Heart left ventricle (tissue), 16 donors: ENCODE measurements at places on chromosomes 1 and 21. TPM values are rescaled to one million over a fixed set of nuclear protein-coding genes. Genes with fewer than 3 reads are reported as not detected.

- no peak for DNase-seq
- H3K27me3 ChIP-seq, result no peaks in the 10 kb centered on the region
- no peak overlapping the region for H3K27ac ChIP-seq
Observed at GRCh38 chr1:57881639-57882038, 457.8 kb upstream of the DAB1 start.

DNA sequence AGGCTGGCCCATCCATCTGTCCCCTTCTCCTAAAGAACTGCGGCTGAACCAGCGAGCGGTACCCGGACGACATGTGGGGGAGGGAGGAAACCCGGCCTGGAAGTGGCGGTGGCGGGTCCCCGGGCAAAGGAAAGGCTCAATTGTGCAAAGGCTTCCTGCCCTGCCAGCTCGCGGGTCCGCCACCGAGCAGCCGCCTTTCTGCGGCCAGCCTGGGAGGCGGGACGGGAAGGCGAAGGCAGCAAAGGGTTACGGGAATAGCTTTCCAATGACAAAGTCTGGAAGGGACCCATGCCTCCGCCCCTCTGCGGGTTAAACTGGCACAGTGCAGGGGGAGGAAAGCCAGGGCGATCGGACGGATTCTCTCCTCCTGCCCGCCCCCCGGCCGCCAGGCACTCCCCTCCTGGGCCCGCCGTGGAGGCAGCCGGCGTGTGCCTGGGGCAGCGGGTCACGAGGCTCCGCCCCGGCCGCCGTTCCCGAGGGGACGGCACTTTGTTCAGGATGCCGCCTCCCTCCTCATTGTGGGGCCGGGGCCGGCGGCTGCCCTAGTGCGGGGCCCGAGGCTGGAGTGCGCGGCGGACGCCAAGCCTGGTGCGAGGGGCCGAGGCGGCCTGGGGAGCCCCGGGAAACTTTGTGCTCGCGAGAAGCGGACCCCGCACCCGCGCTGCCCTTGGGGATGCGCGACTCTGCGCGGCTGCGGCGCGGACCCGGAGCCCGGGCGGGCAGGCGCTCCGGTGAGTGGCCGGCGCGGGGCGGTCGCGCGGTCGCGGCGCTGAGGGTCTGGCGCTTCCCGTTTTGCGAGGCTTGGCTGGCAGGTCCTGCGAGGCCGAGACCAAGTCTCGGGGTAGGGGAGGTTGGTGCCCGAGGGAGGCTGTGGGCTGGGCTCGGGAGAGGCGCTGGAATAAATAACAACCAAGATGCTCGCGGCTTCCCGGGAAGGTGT is at the start of gene NAV1:
NAV1 (plus strand) TSS at position 516 of the 940 bp plus-strand sequence. CDS start 83,758 bp downstream, outside the sequence.
- peak within 1 kb of the TSS; percentile 79 for H3K4me3 ChIP-seq
- H3K36me3 ChIP-seq, result no peaks in the 10 kb centered on the region

GRCh38 chr21:15826147-15826780 is 96.5 kb downstream of the USP25 start:
- H3K36me3 ChIP-seq, result peaks cover 29% of the 10 kb centered on the region
- H3K4me3 ChIP-seq, result no peak overlapping the region
- H3K4me1 ChIP-seq, result peaks cover 10% of the 10 kb centered on the region
- H3K27me3 ChIP-seq, result no peaks in the 10 kb centered on the region

Gene NPHS2
- polyA plus RNA-seq, result not detected

Gene LIPI
- polyA plus RNA-seq, result not detected

GRCh38 chr1:40971966-40972365 is 7.5 kb upstream of the CTPS1 start:
- no peaks in the 10 kb centered on the region for H3K36me3 ChIP-seq
- no peak overlapping the region for H3K4me3 ChIP-seq
- no peaks in the 10 kb centered on the region for H3K4me1 ChIP-seq
- no peak overlapping the region for H3K27ac ChIP-seq
- no peak for DNase-seq
- H3K27me3 ChIP-seq, result no peaks in the 10 kb centered on the region

GRCh38 chr1:27607239-27607804 is 3.4 kb upstream of the AHDC1 start:
- no peaks in the 10 kb centered on the region for H3K27me3 ChIP-seq
- DNase-seq, result no peak
- peaks cover 11% of the 10 kb centered on the region for H3K36me3 ChIP-seq
- no peak overlapping the region for H3K27ac ChIP-seq
- H3K4me1 ChIP-seq, result peaks cover 15% of the 10 kb centered on the region

DNA sequence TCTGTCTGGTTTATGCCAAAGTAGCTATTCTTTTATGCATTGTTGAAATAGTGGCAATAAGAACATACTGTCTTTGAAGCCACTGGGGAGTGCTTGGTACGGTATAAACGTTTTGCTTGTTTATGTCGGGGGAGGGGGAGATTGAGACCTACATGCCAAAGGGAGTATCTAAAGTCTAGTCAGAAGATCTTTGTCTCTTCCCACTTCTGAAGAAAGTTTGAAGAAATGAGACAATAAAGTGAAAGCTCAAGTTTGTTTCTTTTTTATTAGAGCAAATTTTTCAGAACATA is 6.8 kb downstream of the AKIRIN1 start:
- no peaks in the 10 kb centered on the region for H3K27me3 ChIP-seq
- H3K36me3 ChIP-seq, result peaks cover 87% of the 10 kb centered on the region
- peaks cover 11% of the 10 kb centered on the region for H3K4me1 ChIP-seq
- no peak for DNase-seq

DNA sequence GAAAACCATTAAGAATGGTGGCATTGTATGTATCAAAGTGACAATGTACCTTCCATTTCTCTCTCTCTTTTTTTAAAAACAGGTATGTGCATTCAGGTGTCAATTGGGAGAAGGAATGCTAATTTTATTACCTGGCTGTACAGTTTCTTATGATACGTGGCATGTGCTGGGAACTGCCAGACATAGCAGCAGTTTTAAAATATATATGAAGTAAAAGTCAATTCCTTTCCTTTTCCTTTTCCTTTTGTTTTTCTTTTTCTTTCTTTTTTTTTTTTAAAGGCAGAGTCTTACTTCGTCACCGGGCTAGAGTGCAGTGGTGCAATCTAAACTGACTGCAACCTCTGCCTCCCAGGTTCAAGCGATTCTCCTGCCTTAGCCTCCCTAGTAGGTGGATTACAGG is 37.0 kb downstream of the SPEN start:
- H3K4me3 ChIP-seq, result no peak overlapping the region
- no peak for DNase-seq
- H3K27me3 ChIP-seq, result no peaks in the 10 kb centered on the region
- peak overlapping the region; percentile 84 for H3K27ac ChIP-seq
- peaks cover 59% of the 10 kb centered on the region for H3K4me1 ChIP-seq
- no peaks in the 10 kb centered on the region for H3K36me3 ChIP-seq

- no peak overlapping the region for H3K27ac ChIP-seq
- H3K27me3 ChIP-seq, result no peaks in the 10 kb centered on the region
- no peak for DNase-seq
Observed at GRCh38 chr1:209751627-209752231, 4.1 kb upstream of the TRAF3IP3 start.

DNA sequence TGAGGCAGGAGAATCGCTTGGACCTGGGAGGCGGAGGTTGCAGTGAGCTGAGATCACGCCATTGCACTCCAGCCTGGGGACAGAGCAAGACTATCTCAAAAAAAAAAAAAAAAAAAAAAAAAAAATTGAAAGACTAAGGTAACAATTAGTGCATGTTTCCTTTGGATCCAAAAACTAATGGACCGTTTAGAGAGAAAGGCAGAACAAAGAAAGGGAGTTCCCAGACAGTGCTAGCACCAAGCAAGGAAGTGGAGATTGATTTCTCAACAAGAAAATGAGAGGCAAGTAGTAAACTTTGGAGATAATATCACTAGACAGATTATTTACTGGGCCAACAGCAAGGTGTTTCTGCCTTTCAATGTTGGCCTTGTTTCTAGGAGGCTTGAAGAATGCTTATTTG is 24.2 kb downstream of the ATP1B1 start:
- H3K27ac ChIP-seq, result no peak overlapping the region
- peaks cover 5% of the 10 kb centered on the region for H3K4me1 ChIP-seq
- no peak overlapping the region for H3K4me3 ChIP-seq
- peaks cover 75% of the 10 kb centered on the region for H3K36me3 ChIP-seq
- DNase-seq, result no peak

- peak within 1 kb of the TSS; percentile 73 for H3K27ac ChIP-seq
- H3K4me3 ChIP-seq, result peak within 1 kb of the TSS; percentile 61
Observed at GRCh38 chr1:166166698-166167571, at the start of gene FAM78B. TSS of gene FAM78B (minus strand) at chr1:166167001. CDS start at chr1:166166248, 753 bp downstream.

DNA sequence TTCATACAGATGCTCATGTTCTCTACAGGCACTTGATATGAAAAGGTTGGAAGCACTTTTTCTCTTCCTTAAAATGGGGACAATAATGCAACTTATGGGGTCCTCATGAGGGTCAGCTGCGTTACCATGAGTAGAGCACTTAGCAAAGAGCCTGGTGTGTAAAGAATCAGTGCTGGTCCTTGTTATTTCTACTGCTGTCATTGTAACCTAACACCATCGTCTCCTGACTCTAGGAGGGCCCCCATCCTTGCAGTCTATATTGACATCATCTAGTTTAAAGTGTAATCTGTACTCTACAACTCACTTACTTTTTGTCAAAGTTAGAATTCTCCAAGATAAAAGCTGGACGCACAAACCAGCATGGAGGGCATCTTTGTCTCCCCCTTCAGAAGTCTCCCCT is 2.4 kb downstream of the CAPN9 start:
- H3K4me3 ChIP-seq, result no peak overlapping the region
- no peaks in the 10 kb centered on the region for H3K27me3 ChIP-seq

Gene RPS6KC1
- 3.0 TPM for polyA plus RNA-seq

Gene INSRR
- polyA plus RNA-seq, result 0.42 TPM

GRCh38 chr1:165259706-165260428 is 96.6 kb downstream of the LMX1A start:
- DNase-seq, result no peak
- H3K4me1 ChIP-seq, result no peaks in the 10 kb centered on the region
- peaks cover 6% of the 10 kb centered on the region for H3K27me3 ChIP-seq
- no peak overlapping the region for H3K4me3 ChIP-seq
- H3K36me3 ChIP-seq, result no peaks in the 10 kb centered on the region
- no peak overlapping the region for H3K27ac ChIP-seq

DNA sequence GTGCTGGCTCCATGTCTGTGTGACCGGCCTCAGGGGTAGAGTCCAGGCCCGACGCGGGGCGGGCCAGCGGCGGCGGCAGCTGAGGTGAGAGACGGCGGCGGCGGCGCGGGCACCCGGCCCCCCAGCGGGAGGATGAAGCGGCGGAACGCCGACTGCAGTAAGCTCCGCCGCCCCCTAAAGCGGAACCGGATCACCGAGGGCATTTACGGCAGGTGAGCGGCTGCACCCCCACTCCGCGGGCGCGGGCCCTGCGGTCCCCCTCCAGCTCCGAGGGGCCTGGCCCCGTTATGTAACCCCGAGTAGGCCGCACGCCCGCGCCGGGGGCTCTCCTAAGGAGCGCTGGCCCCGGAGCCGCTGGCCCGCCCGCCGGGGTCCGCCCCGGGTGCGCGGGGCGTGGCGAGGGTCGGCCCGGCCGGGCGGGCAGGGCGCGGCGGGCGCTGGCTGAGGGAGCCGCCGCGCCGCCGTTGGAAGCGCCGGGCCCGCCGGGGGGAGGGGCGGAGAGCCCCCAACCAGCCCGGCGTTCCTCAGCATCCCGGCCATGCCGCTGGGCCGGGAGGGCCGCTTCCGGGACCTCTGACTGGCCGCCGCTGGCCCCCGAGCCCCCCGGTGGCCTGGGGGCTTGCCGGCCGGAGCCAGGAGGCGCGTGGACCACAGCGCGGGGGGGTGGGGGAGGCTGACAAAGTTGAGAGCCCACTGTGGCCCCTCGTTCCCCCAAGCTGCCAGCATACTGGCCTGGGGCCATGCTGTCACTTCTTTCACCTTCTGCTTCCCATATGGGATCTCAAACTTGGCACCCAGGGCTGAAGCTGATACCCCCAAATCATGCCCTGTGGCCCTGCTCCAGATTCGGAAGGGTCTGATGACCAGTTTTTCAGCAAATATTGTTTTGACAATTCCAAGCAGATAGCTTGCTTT is 527 bp downstream of the MACO1 start:
- DNase-seq, result peak; percentile 33
- H3K4me3 ChIP-seq, result peak overlapping the region; percentile 95
- H3K27me3 ChIP-seq, result no peaks in the 10 kb centered on the region
- H3K36me3 ChIP-seq, result no peaks in the 10 kb centered on the region
- peak overlapping the region; percentile 97 for H3K27ac ChIP-seq

GRCh38 chr1:3005771-3006170 is 15.5 kb upstream of the ACTRT2 start:
- no peak for DNase-seq
- no peaks in the 10 kb centered on the region for H3K36me3 ChIP-seq
- H3K4me3 ChIP-seq, result no peak overlapping the region

DNA sequence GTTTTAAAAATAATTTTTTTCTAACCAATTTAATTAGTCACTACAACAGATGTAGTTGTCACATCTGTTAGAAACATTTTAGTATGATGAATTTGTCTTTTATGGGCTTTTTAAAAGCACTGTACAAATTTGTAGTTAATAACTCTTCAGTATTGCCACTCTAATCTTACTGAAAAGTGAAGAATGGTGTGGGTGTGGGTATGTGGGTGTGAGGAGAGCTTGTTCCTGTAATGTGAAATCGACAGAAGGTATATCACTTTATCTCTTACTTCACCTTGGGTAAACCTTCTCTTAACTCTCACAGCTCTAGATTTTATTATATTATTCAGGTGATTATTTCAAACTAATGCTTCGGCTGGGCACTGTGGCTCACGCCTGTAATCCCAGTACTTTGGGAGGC is 42.5 kb downstream of the TMEM200B start:
- H3K4me1 ChIP-seq, result no peaks in the 10 kb centered on the region
- DNase-seq, result no peak
- no peak overlapping the region for H3K27ac ChIP-seq

Gene CHRNB2
- not detected for polyA plus RNA-seq

Gene RIMS3
- 0.23 TPM for polyA plus RNA-seq

- peaks cover 40% of the 10 kb centered on the region for H3K4me1 ChIP-seq
- H3K4me3 ChIP-seq, result no peak overlapping the region
- peak; percentile 42 for DNase-seq
- no peaks in the 10 kb centered on the region for H3K36me3 ChIP-seq
- H3K27ac ChIP-seq, result peak overlapping the region; percentile 64
Observed at GRCh38 chr1:9892563-9893528, 17.2 kb downstream of the CTNNBIP1 start.

GRCh38 chr1:213820362-213821149 is 167.2 kb upstream of the PROX1 start:
- peaks cover 6% of the 10 kb centered on the region for H3K4me1 ChIP-seq
- H3K36me3 ChIP-seq, result no peaks in the 10 kb centered on the region
- DNase-seq, result peak; percentile 18
- H3K27ac ChIP-seq, result no peak overlapping the region
- no peaks in the 10 kb centered on the region for H3K27me3 ChIP-seq

GRCh38 chr1:116537040-116537831 is 33.6 kb downstream of the CD58 start:
- H3K27ac ChIP-seq, result no peak overlapping the region
- H3K36me3 ChIP-seq, result no peaks in the 10 kb centered on the region
- no peak overlapping the region for H3K4me3 ChIP-seq
- no peaks in the 10 kb centered on the region for H3K27me3 ChIP-seq
- DNase-seq, result no peak

DNA sequence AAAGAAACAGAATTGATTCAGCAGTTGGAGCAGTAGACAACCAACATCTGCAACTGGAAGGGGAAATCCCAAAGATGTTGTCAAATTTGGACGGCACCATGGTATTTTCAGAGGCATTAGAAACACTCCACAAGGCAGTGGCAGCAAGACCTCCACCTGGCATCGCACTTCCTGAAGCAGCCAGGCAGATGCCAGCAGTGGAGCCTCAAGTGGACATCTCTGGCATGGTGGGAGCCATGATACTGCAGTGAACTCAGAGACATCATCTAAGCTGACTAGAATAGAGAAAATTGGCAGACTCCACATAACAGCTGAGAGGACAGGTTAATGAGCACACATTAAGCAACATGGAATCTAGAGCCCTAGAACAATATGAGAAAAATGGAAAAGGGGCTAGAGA is 33.9 kb upstream of the RGS8 start:
- no peak for DNase-seq
- no peaks in the 10 kb centered on the region for H3K36me3 ChIP-seq
- H3K4me3 ChIP-seq, result no peak overlapping the region
- no peaks in the 10 kb centered on the region for H3K27me3 ChIP-seq
- H3K4me1 ChIP-seq, result no peaks in the 10 kb centered on the region
